ENCODE measurements at places on chromosomes 11 and 22.

DNA sequence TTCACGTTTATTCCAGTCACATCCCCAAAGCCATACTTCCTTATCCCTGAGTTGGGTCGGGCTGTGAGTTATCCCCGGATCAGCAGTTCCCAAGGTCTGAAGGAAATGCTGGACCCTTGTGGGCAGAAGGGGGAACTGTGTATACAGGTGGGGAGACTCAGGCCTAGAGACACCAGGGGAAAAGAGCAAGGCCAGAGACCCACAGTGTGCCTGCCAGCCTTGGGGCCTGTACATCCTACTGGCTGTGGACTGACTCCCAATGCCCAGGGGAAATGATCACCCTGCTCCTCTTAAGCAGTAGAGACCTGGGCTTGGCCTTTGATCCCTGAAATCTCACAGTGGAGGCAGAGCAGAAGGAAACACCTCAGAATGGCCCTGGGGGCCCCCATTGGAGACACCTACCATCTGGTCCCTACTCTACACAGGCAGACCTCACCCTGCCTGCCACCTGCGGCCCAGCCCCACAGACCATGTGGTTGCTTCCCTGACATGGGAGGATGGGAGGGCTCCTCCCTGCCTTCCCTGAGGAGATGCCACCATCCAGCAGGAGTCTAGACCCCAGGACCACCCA is 1.3 kb downstream of the SELENOM start:
- no peak for DNase-seq

DNA sequence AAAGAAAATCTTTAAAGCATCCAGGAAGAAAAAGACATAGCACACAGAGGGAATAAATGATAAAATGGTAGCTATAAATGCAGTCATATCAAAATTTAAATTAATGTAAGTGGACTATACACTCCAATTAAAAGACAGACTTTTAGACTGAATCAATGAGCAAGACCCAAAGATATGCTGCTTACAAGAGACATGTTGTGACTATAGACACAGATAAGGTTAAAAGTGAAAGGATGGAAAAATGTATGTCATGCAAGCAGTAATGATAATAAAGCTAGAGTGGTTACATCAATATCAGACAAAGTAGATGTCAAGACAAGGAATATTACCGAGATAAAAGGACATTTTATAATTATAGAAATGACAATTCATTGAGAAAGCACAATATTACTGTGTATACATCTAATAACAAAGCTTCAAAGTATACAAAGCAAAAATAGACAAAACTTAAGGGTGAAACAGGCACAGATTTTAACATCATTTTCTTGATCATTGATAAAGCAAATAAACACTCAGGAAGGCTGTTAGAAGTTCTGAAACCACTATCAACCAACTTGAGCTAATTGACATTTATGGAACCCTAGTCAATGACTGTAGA is 22.8 kb upstream of the MUC5AC start:
- DNase-seq = no peak

GRCh38 chr11:63874511-63874910 is 35.6 kb downstream of the MARK2 start:
- DNase-seq = no peak

DNA sequence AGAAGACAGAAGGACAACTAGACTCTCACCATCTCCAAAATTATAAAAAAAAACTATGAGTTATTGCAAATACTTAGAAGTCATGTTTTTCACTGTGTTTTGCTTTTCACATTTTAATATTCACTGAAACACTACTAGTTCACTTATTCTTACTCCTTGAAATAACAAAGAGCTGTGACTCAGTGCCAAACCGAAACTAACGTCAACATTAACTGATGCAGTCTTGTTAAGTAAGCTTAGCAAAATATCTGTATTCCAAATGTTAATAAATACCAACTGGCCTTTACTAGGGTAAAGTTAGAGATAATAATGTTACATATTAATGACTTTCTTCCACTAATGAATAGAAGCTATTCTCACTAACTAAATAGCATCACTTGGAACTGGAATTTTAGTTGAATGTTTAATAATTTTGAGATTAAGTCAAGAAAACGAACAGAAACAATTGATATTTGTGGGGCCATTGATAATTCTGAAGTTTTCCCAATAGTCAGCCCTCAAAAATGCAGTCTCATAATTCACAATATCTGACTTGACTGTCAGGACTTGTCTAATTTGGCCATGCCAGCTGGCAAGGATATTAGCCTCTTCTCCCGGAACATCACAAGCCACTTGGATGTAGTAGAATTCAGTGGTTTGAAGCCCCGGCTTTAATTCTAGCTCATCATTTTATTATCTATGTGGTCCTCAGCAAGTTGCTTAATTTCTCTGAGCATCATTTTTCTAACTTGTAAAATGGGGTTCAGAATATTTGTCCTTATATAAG is 230.1 kb upstream of the DDI1 start:
- peak; percentile 73 for DNase-seq

GRCh38 chr11:28366549-28367346 is 258.6 kb downstream of the METTL15 start:
- DNase-seq = peak; percentile 20

GRCh38 chr22:46869329-46869728 is 106.9 kb downstream of the TBC1D22A start:
- no peak for DNase-seq

DNA sequence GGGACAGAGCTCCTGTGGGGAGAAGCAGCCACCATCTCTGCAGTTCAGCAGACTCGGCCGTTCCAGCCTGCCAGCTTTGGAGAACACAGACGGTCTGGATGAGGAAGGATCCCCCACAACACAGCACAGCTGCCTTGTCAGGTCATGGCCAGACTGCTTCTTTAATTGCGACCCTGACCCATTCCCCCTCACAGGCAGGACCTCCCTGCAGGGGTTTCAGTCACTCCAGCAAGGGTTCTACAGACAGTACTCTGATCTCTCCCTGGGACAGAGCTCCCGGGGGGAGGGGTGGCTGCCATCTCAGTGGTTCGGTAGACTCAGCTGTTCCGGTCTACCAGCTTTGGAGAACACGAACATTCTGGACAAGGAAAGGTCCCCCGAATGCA is 173.5 kb downstream of the TTC28 start:
- no peak for DNase-seq

DNA sequence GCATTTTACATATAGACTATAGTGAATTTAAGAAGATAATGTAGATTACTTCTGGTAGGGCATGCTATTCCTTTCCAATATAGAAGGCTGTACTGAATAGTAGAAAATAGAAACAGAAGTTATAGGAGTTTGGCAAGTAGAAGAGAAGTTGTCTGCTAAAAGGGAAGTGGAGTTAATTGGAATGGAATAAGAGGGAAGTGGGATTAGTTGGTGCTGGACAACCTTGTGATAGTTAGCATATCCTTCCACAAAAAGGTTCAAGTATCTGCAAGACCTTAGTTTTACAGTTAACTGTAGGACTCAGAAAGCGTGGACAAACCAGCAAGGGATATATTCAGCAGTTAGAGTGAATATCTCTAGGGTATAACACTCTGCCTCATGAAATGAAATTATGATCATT is 185.5 kb downstream of the SWAP70 start:
- DNase-seq = no peak

- DNase-seq = peak; percentile 42
Observed at GRCh38 chr11:33734441-33735270, 1.6 kb downstream of the CD59 start.

DNA sequence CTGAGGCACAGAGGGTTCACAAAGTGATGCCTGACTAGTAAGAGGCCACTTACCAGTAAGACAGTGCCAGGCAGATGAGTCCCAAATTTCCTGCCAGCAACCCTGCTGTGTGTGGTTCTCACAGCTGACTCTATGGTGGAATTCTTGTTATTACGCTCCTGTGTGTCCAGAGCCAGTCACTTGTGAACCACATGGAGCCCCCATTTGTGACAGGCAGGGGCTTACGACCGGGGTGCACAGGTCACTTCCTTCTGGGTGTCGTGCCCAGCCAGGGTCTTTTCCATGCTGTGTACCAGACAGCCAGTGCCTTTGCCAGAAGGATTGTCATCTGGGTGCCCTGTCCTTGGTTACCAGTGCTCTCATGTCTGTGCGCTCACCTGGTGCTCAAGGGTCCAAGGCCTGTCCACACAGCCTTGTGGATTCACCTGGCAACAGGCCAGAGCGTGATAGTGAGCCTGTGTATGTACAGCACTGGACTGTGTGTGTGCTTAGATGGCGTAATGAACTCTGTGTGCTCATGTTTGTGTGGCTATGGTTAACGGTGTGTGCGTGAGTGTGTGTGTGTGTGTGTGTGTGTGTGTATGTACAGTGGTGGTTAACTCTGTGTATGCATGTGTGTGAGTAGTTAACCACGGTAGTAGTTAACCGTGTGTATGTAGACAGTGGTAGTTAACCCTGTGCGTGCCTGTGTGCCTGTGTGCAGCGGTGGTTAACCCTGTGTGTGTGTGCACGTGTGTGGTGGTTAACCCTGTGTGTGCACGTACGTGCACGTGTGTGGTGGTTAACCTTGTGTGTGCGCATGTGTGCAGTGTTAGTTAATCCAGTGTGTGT is 18.6 kb downstream of the GRAMD4 start:
- DNase-seq = no peak

GRCh38 chr11:69221086-69221485 is 65.4 kb downstream of the SMIM38 start:
- DNase-seq = no peak

DNA sequence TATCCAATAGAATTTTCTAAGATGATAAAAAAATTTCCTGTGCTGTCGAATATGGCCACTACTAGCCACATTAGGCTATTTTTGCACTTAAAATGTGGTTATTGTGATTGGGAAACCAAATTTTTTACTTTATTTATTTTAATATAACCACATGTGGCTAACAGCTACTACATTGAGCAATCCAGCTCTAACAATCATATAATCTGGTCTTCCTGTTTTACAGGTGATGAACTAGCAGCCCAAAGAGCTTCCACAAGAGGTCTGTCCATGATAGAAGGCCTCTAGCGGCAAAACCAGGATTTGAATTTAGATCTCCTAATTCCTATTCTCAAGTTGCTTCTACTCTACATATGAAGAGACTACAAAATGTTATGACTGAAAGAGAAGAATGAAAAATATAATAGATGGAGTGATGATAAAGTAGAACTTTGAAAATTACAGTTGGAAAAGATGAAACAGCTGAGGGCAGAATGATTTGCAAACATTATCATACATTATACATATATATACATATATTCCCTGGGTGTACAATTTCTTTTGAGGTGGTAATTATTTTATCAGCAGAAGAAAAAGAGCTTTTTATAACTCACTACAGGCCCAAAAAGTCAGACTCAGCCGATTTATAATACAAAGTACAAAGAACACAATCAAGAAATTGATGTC is 363.5 kb upstream of the PITPNB start:
- no peak for DNase-seq

DNA sequence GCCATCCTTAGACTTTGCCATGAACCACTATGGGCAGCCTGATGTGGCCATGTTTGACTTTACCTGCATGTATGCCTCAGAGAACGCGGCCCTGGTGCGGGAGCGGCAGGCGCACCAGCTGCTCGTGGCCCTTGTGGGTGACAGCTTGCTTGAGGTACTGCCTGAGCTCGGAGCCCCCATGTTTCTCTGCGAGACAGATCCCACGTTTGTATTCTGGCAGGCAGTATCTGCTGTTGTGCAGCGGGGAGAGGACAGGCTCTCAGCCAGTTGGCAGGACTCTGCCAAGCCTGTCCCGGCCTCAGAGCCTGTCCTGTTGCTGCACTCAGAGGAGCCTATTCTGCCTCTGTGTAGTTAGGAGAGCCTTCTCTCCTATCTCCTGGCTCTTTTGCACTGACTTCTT is 109.9 kb downstream of the MICAL2 start:
- no peak for DNase-seq

GRCh38 chr11:103947546-103947919 is 88.9 kb upstream of the DDI1 start:
- DNase-seq = peak; percentile 38

DNA sequence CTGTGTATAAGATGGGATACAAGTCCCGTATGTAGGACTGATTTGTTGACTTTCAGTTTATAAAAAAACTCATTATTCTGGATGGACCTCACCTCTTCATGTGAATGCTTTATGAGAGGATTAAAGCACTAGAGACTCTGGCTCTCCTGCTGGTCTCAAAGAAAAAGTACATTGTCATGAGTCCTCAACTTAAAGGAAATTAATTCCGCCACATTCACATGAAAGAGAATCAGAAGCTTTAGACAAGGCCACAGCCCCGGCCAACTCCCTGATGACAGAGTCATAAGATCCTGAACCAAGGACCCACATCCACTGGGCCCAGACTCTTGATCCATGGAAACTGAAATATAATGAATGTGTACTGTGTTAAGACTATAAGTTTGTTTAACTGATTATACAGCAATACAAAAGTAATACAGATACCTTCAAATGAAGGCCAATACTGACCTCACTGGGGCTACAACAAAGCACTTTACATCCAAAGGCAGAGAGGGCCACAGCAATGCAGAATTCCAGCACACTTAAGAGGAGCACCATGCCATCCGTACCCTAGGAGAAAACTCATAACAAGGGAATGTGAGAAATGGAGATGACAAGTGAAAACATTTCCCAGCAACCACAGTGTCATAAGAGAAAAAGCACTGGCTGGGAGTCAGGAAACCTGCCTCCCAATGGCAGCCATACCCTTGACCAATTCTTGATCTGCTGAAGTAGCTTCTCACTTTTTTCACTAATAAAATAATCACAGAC is 25.4 kb upstream of the MS4A6A start:
- peak; percentile 45 for DNase-seq

DNA sequence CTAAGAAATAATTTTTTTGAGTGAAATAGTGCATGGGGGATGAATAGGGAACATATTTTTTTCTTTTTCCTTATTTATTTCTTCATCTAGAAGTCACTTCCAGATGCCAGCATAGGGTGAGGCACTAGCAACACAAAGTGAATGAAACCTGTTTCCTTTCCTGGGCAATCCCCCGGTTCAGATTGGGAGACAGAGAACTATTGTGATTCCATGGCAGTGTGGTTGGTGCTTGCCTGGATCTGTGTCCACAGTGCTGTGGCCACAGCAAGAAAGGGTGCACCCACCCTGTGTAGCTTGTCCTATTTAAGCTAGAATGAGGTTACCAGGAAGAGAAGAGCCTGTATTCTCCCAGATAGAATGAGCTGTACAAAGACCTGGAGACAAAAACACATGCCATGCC is 57.6 kb downstream of the SLC5A1 start:
- peak; percentile 20 for DNase-seq

DNA sequence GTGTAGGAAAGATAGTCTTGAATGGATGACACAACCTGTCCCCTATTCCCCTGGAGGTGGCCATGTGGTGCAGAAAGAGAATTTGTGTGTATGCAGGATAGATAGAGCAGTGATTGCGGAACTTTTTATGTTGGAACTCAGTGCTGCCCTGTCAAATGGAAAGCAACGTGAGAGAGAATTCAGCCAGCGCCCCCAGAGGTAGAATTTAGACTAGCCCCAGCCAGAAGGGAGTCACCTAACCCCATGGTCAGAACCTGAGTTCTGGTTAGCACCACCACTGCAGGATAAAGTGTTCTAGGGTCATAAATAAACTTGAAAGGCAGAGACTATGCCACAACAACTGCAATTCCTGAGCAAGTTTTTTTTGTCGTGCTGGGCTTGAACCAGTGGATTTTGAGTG is 152.9 kb upstream of the GRIA4 start:
- no peak for DNase-seq

GRCh38 chr11:74397501-74398243 is 561 bp downstream of the PGM2L1 start:
- DNase-seq = peak; percentile 66
